Mesenteric fat pad (tissue), 1 donor: ENCODE measurements at places on chromosomes 2 and 18.

DNA sequence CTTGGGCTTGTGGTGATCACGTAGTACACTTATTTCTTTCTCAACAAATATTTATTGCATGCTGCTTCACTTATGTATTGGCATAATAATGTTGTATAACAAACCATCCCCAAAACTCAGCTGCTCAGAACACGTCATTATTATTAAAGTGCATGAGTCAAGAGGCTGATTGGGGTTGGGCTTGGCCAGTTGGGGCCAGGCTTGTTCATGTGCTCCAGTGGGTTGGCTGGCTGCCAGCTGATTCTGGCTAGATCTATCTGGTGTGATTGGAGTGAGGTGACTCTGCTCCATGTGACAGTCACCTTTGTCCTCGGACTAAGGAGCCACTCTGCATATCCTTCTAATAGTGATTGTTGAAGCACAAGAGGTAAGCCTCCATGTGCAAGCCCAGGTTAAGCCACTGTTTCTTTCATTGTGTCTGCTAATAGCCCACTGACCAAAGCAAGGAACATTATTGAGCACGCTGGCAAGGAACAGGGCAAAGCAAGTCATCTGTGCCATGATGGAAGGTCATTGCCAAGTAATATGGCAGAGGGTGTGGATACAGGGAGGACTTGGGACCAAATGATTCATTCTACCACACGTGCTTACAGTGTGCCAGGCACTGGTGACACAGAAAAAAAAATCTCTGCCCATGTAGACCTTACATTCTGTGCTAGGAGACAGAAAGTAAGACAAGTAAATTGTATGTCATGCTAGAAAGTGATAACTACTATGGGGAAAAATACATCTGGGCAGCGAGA, 63.3 kb upstream of the TMEM182 start:
- DNase-seq, result no peak

DNA sequence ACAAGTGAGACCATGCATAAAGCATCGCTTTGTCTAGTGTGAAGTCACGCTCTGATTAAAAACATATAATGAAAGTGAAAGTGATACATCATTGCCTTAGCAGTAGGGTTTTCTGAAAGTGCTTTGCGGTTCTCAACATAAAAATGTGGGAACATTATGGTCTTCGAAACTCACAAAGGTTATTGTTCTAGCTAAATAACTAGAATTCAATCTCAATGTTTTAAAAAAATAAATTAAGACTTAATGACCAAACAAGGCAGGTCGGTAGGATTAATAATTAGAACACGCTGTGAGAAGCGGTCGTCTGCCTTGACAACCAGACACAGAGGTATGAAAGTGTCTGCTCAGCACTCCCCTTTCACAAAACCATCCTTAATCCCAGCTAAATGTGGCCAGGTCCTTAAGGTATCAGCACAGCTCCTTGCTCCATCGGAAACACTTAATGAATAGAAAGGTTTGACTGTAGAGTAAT, 42.2 kb downstream of the KLHL14 start:
- DNase-seq, result no peak

DNA sequence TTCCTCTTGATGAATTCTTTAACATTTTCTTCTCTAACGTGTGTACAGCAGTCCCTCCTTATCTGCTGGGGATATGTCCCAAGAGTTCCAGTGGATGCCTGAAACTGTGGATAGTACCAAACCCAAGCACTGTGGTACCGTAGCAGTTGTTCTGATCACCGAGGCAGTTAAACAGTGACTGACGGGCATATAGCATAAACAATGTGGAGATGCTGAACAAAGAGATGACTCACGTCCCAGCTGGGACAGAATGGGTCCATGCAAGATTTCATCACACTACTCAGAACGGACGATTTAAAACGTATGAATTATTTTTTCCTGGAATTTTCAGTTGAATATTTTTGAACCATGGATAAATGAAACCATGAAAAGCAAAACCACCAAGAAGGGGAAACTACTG, 54.5 kb upstream of the SPAG16 start:
- DNase-seq, result no peak

GRCh38 chr2:202721621-202722020, 86.9 kb downstream of the FAM117B start:
- no peak for DNase-seq

DNA sequence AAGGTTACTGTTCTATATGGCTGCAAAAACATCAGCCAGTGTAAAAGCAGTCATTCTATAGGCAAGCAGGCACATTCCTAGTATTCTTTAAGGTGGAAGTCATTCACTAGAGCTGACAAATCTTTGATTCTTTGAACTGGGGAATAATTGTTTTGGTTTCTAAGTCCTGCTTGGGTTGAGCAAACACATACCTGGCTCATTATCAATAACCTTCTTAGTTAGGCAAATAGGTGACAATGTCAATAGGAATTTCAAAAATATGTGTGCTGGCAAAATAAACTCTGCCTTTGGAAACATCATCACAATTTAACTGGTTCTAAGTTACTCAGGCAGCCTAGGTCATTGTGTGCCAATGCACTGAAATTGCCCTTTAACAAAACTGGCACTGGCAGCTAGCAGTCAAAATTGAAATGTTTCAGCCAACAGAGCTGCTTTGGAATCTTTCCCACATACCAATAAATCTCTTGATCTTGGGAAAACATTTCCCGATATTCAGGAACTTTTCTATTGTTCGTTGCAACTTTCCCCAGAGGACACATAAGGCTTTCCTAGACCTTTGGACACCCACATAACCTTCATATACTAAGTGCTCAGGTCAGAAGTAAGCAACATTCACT, 402.0 kb upstream of the MMADHC start:
- no peak for DNase-seq

DNA sequence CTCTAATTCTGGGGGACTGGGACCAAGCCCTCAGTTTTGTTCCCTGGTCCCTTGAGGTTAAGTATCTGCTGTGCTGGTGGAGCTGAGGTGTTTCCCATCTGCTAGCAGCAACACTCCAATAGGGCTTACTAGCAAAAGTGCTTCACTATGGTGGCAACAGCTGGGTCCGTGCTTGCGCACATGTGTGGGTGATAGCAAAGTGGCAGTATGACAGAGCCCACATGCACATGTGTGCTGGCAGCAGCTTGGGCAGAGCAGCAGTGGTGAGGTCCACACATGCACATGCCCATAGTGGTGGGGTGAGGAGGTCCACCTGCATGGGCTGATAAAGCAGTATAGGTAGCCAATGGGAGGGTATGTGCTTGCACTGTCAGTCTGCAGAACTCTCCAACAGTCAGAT, 1723.7 kb downstream of the SUCLG1 start:
- DNase-seq, result no peak

GRCh38 chr2:98472132-98472650, 27.5 kb downstream of the INPP4A start:
- DNase-seq, result peak; percentile 59

GRCh38 chr18:76932026-76932819, 109.9 kb downstream of the ZNF236 start:
- DNase-seq, result no peak

DNA sequence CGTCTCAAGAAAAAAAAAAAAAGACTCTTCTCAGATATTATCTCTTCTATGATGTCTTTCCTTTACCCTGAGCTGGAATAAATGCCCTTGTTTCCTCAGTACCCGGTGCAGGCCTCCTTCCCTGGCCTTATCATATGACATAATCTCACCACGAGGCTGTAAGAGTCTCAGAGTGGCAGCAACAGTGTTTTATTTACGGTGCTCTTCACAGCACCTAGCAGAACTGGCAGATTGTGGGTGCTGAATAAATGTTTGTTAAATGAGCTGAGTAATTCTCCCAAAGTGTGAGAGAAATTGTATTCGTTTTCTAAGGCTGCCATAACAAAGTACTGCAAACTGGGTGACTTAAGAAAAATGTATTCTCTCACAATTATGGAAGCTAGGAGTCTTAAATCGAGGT, 82.8 kb upstream of the CD28 start:
- DNase-seq, result no peak
